ENCODE measurements at places on chromosomes 11 and 22.

GRCh38 chr11:130214861-130215530, 55.4 kb downstream of the ST14 start:
- no peak for DNase-seq

DNA sequence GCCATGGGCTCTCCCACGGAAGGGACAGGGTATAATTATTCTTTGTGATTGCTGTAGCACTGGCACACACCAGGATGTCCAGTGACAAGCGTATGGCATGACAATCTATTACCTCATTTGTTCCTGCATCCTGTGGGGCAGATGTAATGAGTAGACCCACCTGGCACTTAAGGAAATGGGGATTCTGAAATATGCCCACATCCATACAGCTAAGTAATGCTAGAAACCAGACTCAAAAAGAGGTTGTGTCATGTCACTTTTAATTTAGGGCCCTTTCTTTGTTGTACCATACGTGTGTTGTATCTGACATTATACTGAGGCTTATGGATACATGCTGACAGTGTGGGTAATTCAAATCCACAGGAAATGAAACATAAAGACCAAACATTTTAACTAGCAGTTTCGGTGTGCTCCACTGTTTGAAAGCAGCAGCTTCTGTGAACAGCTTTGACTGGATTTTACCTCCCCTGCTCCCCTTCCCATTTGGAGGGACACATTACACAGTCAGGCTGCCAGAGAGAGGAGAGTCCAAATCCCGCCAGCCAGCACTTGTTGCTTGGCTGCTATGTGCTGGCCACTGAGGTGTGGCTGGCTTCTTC, 21.2 kb downstream of the GRAMD1B start:
- DNase-seq: no peak

DNA sequence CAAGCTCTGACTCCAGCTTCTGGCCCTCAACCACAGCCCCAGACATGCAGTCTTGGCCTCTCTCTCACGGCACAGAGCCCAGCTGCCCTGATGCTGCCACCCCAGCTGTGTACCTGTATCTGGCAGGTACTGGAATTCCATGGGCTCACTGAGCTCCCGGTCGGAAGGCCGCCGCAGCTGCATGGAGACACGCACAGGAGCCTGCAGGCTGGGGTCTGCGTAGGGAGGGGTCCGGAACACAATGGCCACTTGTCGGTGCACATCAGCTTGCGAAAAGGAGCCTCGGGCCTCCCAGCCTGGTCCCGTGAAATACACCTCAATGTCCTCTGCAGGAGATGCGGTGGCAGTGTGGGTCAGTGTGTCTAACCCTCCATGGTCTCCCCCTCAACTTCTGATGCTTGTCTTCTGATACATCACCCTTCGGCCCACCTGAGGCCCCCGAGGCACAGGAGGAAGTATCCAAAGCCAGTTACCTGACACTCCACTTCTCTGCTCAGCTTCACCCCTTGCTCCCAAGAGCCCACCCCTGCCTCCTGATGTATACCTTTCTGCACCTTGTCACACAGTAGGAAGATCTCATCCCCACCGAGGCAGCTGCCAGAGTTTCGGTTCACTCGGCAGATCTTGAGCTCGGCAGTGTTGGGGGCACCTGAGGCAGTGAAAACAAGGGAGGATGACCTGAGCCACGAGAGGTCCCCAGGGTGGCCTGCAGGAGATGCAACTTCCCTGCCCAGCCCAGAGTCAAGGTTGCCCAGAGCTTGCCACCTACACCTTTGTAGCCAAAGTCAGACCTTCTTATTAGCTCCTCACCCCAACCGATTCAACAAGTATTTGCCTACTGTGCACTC, 4.3 kb downstream of the RELA start:
- DNase-seq: no peak

DNA sequence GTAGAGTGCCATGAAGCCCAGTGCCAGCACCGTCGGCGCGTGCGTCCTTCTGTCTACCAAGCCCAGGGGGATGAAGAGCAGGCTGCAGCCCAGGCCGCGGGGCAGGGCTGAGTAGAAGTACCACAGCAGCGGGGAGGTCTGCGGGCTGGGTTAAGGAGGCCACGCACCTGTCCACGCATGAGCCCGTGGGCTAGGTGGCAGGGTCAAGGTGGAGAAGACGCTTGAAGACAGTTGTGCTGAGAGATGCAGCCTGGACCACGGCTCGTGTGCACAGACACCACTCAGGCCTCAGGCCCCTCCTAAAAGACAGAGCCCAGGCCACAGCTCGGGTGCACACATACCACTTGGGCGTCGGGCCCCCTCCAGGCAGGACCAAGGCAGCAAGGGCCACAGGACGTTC, 10.4 kb downstream of the ALG12 start:
- DNase-seq: no peak

- DNase-seq: no peak
These were observed 340.4 kb downstream of the OPCML start for GRCh38 chr11:133191931-133192330.

GRCh38 chr11:114343020-114343419, 46.8 kb downstream of the NNMT start:
- DNase-seq: no peak

DNA sequence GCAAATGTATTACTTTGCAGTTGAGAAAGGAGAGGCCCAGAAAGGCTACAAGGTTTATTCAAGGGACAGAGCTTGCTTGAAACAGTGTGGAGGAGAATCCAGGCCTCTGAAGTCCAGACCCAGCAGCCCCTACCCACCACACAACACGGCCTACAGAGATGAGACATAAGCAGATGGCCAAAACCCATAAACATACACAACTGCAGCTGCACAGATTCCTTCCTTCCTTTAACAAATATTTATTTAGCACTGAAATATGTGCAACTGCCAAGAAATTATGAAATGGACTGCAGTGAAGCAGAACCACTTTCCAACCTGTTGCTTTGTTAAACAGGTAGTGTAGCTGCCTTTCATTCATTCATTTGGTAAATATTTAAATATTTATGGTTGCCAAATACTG, 122.3 kb downstream of the SPATA19 start:
- no peak for DNase-seq

DNA sequence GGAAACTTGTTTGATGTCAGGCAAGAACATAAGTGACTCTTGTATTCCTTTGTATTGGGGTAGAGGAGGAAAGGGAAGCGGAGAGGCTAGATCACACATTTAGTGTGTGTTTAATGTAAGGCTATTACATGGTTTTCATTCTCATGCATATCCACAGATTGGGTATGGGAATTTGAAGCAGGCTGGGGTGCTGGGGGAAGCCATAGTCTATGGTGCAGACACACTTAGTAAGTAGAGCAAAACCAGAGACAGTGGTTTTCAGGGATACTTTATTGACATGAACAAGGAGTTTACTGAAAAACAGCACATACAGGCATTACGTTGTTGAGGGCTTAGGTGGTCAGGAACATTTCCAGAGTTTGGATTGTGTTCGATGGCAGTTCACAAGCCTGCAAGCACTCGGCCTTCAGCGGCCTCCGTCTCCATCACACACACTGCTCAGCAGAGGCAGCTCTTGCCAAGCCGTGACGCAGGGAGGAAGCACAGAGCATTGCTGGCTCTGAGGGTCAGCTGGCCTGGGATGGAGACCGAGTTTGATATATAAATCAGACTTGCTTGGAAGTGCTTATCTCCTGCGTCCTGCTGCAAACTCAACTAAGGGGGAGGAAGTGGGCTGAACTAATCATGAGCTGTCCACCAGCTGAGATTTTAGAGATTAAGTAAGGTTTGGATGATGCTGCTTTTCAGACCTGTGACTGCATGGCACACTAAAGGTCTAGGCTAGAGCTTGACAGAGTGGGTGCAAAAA, 25.3 kb downstream of the SCN3B start:
- no peak for DNase-seq

DNA sequence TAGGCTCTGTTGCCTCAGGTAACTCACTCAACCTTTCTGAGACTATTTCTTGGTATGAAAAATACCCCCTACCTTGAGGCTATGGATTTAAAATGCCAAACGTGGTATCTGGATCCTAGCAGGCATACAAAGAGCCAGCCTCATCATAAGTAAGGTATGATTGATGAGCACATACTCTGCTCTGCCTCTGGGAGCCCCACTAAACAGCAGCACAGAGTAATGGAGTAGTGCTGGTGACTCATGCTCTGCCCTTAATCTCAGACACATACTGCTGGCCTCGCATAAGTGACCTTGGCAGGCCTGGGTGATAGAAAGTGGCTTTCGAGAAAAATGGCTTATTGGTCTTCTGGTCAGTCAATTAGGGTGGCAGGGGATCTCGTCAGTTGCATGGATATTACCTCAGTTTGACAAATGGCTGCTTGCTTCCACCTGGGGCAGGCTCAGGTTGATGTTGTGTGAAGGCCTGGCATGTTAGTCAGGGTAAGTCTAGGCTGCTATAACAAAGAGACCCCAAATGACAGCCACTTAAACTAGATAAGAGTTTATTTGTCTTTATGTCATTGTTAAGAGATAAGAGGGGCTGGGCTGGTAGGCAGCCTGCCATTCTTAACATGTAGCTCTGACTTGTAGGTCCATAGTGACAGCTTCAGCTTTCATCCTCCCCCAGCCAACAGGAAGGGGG, 15.2 kb upstream of the SLC6A5 start:
- DNase-seq: no peak

GRCh38 chr11:121889186-121889585, 226.8 kb downstream of the BLID start:
- no peak for DNase-seq

DNA sequence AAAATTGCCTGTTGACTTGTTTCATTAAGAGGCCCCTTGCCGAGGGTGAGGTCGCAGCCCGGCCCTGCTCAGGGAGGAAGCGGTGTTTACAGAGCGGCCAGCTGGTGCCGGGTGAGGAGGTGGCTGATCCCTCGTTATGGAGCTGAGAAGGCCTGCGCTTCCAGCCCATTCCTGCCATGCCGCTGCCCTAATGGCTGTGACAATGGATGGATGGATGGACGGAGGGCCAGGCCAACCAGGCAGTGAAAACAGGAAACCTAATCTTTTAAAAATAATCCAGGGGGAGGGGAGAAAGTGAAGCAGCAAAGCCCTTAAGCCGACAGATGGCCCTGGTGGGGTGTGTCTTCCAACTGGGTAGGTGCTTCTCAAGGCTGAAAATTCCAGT, 38.5 kb downstream of the BCR start:
- no peak for DNase-seq

DNA sequence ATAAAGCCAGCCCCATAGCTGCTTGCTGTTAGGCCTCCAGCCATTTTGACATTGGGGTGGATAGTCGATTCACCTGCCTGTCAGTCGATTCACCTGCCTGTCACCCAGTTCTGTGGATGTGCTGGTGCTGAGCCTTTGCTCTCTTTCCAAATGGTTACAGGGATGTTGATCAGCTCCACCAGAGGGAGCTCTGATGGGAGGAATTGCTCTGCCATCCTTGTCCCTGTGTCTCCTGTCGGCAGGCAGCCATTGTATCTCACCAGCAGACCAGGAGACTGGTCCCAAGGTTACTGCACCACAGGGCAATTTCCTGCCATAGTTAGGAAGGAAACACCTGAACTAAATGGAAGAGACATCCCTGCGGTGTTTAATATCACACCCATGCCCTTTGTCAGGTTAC, 6.1 kb downstream of the MPEG1 start:
- no peak for DNase-seq

DNA sequence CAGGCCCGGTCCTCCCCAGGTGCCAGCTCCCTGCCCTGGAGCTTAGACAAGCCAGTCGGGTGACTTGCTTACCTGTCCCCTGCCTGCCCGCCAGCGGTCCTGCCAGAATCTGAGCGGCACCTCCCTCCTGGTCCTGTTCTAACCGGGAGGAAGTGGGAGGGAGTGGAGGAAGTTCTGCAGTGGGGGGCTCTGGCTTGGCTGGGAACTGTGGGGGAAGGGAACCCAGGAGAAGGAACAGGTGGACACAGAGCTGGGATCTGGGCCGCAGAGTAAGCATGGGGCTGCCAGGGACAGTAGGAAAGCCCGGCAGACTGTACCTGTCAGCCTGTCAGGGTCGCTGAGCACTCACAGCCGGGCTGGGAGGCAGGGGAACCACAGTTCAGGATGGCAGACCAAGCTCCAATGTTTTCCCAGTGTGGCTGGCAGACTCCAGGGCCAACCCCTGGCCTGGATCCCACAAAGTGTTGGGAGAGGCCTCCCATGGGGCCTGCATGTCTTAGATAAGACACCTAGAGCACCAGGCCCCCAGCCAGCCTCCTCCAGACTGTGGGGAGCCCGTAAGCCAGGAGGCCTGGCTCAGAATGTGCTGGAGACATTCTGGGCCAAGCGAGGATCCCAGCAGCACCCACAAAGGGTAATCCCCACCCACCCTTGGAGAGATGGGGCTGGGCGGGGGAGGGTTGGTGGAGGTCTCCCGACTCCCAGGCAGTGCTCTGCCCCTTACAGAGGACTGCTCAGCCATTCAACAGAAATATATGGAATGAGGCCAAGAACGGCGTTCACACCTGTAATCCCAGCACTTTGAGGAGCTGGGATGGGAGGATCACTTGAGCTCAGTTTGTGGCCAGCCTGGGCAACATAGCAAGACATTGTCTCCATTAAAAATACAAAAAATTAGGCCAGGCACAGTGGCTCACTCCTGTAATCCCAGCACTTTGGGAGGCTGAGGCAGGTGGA, 2.3 kb downstream of the CYB5R3 start:
- no peak for DNase-seq

DNA sequence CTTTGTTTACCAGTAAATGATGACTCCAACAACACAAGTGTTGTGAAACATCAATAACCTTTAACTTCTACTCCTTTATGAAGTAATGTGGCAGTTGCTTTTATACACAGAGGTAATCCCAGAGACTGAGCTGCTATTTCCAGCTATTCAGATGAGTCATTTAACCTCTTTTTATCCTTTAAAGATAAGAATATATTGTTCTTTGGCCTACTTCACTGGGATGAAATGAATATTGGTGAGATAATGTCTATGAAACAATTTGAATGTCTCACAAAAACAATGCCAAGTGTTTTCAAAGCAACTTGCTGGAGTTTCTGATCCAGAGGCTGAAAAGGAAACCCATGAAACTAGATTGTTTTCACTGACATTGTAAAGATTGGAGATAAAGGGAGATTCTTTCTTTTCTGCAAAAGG, 564.4 kb upstream of the LUZP2 start:
- DNase-seq: no peak

DNA sequence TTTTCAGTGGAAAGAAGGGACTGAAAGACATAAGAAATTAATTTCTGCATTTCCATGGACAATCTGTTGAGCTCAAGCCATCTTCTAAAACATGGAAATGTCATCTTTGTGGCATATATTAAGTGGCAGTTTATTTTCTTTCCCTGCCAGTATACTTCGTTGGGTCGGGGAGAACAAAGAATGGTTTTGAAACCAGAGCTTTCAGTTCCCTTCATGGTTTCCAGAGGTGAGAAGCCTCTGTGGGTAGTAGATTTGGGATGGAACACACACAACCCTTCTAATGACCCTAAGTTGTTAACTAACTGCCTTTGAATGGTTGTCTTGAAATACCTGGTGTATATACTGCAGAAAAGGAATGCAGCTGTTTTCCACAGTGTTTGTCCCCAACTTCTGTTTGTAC, 17.6 kb upstream of the GAS2L1 start:
- DNase-seq: no peak

DNA sequence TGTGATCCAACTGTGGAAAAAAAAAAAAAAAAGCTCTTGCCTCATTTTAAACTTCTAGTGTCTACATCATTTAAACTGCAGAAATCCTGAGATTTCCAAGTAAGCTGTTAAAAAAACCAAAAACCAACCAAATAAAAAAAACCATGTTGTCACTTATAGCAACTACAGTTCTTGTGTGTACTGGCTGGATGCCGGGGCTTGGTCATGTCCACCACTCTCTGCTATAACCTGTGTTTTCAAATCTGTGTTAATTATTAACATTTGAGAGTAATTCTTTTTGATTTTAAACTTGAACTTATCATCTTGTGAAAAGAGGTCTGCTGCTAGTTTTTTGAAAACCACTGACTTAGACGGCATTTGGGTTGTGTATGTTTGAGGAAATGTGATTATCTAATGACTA, 32.2 kb upstream of the BID start:
- no peak for DNase-seq
